NB4 (cell line): ENCODE measurements at places on chromosomes 1 and 21.

DNA sequence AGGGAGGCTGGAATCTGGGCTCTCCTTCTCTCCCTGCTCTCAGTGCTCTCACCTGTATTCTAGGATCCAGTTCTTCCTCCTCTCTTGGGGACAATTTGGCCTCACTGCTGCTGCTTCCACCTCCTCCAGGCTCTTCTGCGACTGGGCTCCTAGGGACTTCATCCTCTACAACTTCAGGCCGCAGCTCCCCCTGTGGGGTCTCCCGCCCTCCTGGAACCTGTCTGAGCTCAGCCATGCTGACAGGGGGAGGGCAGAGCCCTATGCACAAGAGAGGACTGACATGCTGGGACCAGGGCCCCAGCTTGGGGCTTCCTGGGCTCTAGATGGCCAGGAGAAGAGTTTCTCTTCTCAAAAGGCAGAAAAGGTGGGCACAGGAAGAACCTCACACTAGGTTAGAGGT lies 1.0 kb downstream of the SH3BP5L start:
- no peak for DNase-seq

- peak; percentile 70 for DNase-seq
Observed at GRCh38 chr1:26826261-26827105, at the start of gene ZDHHC18. TSS of gene ZDHHC18 (plus strand) at chr1:26826688. CDS start at chr1:26826805, 117 bp downstream.

- DNase-seq, result no peak
Observed at GRCh38 chr1:112371775-112372174, 24.2 kb upstream of the CTTNBP2NL start.

DNA sequence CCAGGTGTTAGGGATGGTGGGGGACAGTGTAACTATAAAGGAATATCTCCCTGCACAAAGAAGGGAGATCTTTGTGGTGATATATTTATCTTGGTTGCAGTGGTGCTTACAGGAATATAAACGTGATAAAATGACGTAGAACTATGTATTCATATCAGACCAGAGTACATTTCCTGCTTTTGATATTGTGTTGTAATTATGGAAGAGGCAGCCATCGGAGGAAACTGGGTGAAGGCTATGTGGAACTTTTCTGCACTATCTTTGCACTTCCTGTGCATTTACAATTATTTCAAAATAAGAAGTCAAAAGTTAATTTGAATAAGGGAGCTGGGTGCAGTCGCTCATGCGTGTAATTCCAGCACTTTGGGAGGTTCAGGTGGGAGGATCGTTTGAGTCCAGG lies 37.6 kb downstream of the NDUFS5 start:
- DNase-seq, result no peak

DNA sequence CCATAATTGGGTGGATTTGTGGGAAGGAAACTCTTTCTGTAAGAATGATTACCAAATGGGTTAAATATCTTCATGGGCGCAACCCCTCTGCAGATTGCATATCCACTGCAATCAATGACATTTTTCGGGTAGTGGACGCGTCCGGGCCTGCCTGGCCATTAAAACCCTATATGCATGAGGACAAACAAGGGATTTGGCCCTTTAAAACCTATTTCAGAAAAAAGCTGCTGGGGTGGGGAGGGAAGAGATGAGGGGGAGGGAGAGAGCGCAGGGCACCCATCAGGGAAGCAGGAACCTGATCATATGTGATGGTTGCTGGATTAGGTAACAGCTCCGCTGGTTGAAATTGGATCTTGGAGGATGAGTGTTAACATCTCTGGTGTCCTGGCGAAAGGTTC lies 228.8 kb downstream of the PBX1 start:
- no peak for DNase-seq

DNA sequence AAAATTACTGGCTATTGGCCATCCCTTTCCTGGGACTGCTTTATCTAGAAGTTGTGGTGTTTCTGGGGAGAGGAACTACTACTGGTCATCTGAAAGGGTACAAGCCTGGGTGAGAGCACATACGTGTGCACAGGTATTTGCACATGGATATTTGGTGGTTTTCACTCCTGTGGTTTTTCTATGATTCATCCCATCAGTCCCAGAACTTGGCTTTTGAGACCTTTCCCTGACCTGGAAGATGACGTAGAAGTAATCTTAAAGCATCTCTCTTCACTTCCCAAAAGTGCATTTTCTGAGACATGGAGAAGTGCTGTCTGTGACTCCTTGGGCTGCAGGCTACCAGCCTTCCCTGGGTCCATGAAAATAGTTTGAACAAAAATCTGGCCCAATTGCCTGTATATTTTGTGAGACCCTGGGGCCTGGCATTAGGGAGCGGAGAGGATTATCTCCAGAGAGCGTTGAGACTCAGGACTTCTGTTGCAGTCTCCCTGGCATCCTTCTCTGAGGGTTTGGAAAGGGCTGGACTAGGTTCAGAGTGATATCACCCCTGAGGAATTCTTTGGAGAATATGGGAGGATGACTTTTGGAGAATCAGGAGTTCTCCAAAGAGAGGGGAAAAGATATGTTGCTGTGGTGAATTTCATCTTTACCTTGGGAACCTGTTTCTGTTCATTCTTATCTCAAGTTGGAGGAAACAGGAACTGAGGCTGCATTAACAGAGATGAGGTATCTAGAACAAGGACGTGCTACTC lies 130.8 kb downstream of the NOS1AP start:
- no peak for DNase-seq

- no peak for DNase-seq
Observed at GRCh38 chr1:163365186-163365585, 43.4 kb downstream of the NUF2 start.

DNA sequence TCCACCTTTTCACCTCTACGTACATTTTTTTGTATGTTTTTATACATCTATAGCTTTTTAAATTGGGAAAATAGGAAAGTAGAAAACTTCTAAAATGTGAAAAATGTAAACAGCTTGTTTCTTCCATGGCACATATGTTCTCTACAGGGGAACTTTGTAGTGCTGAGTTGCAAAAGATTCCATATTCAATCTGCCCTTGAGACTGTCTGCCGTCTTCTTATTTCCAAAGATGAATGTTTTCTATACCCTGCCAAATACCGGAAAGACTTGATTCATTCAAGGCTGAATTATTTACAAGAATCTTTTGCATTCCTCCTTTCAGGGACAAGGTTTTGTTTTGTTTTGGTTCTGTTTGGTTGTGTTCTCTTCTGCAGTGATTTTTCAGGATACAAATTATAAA lies 1334.5 kb upstream of the ADGRL4 start:
- no peak for DNase-seq

GRCh38 chr1:89959719-89960118 lies 35.2 kb upstream of the ZNF326 start:
- DNase-seq, result no peak

DNA sequence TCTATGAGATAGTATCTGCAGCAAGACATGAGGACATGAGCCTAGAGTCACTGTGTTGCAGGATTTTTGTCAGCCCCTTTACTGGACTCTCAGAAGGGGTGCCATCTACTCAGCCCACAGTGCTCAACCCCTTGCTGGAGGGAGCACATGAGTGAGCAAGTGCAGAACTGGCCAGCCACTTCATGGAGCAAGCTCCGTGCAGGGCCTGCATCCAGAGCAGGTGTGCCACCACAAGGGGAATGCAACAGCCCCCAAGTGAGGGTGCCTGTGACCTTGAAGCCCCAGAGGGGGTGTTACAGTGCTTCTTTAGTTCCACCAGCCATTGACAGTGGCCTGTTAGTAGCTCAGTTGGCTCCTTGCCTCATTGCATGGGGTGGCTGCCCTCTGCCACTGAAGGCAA lies 649.7 kb downstream of the PLPP3 start:
- no peak for DNase-seq

DNA sequence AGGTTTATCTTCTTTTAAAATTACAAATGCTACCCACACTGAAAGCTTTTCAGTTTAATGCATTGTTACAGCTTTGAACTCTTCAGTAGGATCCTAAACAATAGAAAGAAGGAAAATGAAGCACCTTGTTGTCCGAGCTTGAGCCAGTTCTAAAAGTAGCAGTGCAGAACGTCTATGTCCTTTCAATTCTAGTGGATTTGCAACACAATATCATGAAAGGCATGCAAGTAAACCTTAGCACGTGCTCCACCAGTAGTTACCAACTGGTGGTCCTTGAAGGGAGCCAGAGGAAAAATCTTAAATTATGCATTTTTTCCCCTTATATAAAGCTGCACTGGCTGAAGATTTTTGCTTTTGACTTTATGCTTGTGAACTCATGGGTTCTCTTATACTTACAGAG lies 208.2 kb downstream of the NFIA start:
- DNase-seq, result no peak

- no peak for DNase-seq
Observed at GRCh38 chr1:151961833-151962232, 31.8 kb downstream of the S100A10 start.

- DNase-seq, result no peak
Observed at GRCh38 chr1:163472651-163473248, 151.0 kb downstream of the NUF2 start.

DNA sequence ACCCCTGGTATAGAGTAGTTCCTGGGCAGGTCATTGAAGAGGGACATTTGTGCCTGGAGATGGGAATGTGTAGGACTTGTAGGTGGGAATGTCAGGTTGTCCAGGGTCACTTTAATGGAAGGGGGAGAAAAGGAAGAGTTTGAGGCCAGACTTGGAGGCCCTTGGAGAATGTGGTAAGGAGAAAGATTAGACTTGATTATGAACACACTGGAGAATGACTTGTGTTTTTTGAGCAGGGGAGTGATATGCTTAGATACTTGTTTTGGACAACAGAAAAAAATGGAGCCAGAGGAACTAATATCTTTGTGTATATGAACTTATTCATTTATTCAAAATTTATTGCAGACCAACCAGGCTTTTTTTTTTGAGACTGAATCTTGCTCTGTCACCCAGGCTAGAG lies 17.9 kb downstream of the ELAPOR1 start:
- DNase-seq, result no peak

- DNase-seq, result no peak
Observed at GRCh38 chr21:26020081-26020480, 150.5 kb downstream of the APP start.

GRCh38 chr1:53183095-53183990 lies 13.3 kb upstream of the CPT2 start:
- DNase-seq, result no peak

- peak; percentile 61 for DNase-seq
Observed at GRCh38 chr21:31198575-31198974, 145.5 kb downstream of the TIAM1 start.

DNA sequence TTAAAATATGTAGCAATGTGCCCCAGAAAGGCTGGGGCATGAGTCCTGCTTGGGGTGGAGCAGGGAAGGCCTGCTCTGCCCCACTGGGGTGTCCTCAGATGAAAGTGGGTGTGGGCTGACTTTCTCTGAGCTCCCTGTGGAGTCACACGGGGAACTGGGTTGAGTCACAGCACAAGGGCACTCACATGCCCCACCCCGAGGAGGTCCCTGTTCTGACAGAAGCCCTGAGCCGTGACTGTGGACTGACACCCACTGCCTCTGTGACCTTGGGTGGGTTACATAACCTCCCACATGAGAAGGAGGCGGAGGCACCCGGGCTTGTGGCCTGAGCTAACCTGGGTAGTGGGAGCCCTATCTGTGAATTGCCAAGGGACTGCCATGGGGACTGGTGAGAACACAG lies 52.5 kb upstream of the TINAGL1 start:
- peak; percentile 81 for DNase-seq

- DNase-seq, result peak; percentile 43
Observed at GRCh38 chr1:218171302-218171893, 113.7 kb upstream of the RRP15 start.

DNA sequence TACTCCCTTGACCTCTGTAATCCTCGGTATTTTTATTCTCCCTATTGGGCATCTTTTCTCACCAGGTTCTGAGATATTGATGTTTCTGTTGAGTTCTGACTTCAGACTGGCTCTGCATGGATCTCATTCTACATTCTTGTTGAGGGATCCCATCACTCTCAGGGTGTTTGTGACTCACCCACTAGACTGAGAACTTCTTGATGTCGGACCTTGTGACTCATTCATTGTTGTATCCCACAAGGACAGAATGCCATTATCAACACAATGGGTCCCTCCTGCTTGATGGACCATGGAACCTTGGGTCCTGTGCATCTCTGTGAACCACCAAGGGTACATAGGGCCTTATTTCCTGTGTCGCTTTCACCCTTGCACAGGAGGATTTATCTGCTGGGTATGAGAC lies 174.1 kb downstream of the PBX1 start:
- peak; percentile 2 for DNase-seq
